ENCODE measurements at places on chromosomes 5 and 9. TPM values are rescaled to one million over a fixed set of nuclear protein-coding genes. Genes with fewer than 3 reads are reported as not detected.

The C8G gene
- not detected for total RNA-seq

The INSL6 gene
- not detected for total RNA-seq

The ARAP3 gene
- total RNA-seq = 9.1 TPM

GRCh38 chr5:96320797-96321196, 112.3 kb downstream of the PCSK1 start:
- no peak for DNase-seq

The CTSV gene
- total RNA-seq = 0.84 TPM

- no peak for DNase-seq
Measured at GRCh38 chr5:180776376-180776775, 26.2 kb downstream of the MGAT1 start.

DNA sequence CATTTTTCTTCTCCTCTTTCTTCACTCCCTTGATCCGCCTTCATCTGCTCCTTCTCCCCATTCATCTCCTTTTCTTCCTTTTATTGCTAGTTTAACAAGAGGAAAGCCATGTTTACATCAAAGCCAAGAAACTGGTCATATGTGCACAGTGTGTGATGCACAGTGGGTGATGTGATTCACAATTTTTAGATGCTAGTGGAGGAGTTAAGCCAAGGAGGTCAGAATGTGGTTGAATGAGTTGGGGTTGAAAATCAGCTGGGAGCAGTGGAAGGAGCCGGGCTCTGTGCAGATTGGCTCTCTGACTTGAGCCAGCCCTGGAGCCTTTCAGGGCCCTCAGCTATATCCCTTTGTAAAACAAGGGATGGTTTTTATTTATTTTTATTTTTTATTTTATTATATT, 7.3 kb downstream of the ACER2 start:
- DNase-seq = no peak

DNA sequence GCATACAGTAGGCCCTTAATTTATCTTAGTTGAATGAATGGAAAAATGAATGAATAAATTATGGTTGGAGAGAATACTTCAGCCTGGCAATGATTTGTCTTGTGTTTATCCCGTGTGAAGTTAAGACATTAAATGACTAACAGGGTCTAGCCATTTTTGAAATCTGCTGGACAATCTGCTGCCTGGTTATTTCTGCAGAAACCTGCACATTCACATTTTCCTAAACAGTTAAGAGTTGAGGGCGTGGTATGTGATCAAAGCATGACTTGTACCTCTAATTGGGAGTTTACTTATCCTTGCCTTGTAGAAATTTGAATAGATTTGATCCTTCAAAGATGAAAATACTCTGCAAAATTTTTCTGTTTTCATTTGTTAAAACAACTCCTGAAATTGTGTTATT, 34.6 kb upstream of the NDFIP1 start:
- DNase-seq = no peak

- no peak for DNase-seq
Measured at GRCh38 chr5:169768416-169768815, 131.3 kb downstream of the DOCK2 start.

DNA sequence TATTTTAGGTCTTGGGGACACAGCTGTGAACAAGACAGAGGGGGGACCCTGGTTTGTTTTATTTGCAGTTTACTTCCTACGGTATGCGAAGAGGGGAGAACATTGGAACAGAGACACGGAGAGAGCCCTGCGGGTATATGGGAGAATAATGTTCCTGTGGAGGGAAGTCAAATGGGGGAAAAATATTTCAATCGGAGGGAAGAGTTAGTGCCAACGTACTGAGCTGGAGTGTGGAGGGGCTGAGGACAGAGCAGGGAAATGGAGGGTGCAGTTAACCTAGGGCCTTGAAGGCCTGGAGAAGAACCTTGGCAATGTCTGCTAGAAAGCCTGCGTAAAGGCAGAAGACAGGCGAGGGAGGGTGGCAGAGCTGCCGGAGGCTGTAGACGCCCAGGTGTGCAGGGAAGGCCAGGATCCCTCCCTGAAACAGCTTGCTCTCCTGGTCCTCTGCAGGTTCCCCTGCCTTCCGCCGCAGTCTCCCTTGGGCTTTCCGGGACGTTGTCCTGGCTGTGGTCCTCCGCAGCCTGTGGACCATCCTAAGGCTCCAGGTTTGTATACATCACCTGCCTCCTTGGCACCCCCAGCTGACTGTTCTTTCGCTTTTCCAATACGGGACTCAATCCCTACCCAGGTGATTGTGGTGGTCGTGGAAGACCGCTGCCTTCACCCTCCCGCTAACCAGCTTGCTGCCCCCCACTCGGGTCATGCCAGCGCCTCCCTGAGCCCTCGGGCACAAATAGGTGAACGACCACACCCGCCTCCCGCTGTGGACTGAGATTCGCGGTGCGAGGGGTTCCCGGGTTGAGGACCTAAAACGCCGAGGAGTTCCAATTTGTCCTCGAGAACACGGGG, 1.9 kb upstream of the RACK1 start:
- DNase-seq = no peak

DNA sequence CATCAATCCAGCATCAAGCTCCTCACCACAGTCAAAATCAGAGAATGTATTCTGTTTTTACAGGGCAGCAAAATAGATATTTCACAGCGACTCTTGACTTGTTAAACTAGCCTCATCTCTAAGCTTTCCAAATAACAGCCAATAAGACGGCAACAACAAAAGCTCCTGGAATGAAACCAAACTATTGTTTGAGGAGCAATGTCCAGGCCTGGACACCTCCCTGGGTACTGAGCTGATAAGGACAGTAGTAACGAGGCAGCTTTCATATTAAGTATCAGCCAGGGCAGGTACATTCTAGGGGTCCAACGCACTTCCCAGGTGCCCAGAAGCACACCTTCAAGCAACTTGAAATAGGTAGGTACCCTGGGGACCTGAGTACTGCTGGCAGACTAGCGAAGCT, 260.3 kb downstream of the ENC1 start:
- no peak for DNase-seq
